ENCODE measurements at places on chromosomes 3 and 15.

DNA sequence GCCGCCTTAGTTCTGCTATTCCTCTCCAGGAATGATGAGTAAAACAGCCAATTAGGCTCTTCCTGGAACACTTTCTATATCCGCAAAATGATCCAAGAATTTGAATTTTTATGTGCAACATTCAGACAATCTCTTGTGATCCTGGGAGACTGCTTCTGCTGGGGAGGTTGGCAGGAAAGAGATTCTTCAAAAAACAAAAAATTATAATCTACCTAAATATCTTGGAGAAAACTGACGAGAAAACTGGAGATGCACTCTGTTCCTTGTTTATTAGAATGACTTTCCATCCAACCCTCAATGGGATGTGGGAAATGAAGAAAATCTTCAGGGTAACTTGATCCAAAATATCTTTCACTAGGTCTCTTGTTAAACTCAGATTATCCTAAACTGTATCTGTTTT is 346.3 kb upstream of the UBE2E2 start:
- no peak for DNase-seq

DNA sequence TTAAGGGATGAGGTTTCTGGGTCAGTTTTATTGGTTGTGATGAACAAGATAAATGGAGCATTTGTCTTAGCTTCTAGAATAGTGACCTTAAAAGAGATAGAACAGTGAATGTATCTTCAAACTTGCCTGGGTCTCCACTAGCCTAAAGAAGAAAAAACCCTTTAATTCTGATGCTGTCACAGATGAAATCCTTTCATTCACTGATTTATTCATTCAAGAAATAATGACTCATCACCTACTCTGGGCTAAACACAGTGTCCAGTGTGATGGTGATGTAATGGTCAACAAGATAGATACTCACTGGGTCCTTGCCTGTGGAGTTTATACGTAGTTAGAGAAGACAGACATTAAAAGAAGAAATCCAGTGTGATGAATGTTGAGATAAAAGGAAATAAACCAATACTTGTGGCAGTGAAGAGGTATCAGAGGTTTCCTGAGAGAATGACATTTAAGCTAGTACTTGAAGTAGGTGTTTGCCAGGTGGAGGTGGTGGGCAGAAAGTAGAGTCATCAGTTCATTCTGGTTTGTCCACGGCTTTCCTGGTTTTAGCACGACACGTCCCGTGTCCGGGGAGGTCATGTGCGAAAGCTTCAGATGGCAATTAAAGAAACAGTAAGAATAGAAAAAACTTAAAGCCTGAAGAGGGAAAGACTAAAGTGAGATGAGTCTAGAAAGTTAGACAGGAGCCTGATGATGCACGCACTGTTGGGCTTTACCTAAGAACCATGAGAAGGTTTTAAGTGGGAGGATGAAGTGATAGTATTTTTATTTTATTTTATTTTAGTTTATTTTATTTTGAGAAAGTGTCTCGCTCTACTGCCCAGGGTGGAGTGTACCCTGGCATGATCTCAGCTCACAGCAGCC is 18.5 kb downstream of the PAK2 start:
- no peak for DNase-seq

GRCh38 chr15:43791993-43792760 is at the start of gene SERF2:
Gene SERF2 (plus strand): TSS chr15:43792320. CDS start chr15:43792377, 57 bp downstream.
- peak; percentile 99 for DNase-seq

GRCh38 chr3:65240366-65240765 is 552.6 kb upstream of the ADAMTS9 start:
- no peak for DNase-seq

DNA sequence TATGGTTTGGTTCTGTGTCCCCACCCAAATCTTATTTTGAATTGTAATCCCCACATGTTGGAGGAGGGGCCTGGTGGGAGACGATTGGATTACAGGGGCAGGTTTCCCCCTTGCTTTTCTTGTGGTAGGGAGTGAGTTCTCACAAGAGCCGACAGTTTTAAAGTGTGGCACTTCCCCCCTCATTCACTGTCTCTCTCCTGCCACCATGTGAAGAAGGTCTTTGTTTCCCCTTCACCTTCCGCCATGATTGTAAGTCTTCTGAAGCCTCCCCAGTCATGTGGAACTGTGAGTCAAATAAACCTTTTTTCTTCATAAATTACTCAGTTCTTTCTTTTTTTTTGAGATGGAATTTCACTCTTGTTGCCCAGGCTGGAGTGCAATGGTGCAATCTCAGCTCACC is 124.9 kb downstream of the IQCH start:
- no peak for DNase-seq

- no peak for DNase-seq
Measured at GRCh38 chr15:72497402-72497801, 23.3 kb downstream of the ARIH1 start.

GRCh38 chr3:107810171-107811071 is 280.4 kb downstream of the CD47 start:
- DNase-seq, result no peak

- DNase-seq, result no peak
Measured at GRCh38 chr3:25461946-25462345, 33.9 kb downstream of the RARB start.

- DNase-seq, result no peak
Measured at GRCh38 chr3:56980243-56980642, 80.2 kb upstream of the SPATA12 start.

Data from T-helper 22 cell (primary cell).